ENCODE measurements at places on chromosomes 5 and 9.

- DNase-seq, result no peak
These were observed 294.2 kb upstream of the PTGER4 start for GRCh38 chr5:40385544-40385943.

DNA sequence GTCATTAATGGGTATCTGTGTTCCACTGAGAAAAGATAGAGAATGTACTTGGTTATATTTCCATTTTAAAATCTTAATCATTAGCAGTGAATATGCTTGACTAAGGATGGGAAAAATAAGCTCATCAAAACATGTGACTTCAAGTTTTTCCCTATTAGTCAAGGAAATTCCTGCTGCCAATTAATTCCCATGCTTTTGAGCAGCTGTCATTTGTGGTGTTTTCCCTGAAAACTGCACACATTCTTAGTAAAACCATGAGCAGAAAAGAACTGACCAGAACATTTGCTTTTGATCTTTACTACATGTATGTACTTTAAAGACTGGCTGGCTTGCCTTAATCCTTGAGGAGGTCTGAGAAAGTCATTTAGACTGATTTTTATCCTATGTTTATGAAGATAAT, 75.2 kb downstream of the AOPEP start:
- DNase-seq, result no peak

DNA sequence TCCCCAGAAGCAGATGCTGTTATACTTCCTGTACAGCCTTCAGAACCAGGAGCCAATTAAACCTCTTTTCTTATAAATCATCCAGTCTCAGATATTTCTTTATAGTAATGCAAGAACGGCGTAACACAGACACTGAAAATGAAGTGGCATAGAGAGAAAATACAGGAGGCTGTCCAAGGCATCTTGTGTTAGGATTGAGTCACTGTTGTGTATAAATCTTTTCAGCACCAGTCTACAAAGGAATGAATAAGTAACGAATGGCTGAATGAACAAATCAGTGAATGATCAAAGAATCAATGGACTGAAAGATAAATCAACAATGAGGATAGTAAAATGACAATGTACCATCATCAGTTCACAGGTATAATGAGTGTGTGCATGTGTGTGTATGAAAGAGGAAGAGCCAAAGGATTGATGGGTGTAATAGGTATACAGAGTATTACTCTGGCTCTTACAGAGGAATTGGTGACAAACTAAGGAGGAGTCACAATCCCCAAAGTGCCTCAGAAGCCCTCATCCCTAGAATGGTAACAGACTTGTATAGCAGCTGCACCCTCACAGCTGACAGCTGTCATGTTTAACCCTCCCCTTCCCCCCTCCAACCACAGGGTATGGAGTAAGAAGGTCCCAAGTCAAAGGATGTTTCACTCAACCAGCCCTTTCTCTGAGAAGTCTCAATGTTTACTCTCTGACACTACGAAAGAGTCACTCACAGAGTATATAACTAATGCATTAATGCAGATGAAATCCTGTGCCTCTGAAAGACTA, 29.8 kb upstream of the MIER3 start:
- no peak for DNase-seq

- DNase-seq, result no peak
These were observed 177.6 kb upstream of the ST8SIA4 start for GRCh38 chr5:101080462-101081240.

DNA sequence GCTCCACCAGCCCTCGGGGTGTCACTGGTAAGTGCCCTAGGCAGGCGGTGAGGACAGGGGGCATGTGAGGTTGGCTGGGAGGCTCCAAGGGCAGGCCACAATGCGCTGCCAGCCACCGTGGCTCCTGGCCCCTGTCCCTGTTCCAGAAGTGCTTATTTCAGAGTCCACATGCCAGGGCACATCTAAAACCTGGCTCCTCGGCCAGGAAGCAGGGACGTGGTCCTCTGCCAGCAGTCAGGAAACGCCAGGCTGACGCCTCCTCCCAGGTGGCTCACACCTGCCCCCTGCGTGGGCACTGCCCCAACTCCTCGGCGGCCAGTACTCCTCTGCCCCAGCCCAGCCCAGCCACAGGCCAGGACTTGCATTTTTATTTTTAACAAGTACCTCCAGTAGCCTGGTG, 68.5 kb downstream of the SECISBP2 start:
- DNase-seq, result no peak

DNA sequence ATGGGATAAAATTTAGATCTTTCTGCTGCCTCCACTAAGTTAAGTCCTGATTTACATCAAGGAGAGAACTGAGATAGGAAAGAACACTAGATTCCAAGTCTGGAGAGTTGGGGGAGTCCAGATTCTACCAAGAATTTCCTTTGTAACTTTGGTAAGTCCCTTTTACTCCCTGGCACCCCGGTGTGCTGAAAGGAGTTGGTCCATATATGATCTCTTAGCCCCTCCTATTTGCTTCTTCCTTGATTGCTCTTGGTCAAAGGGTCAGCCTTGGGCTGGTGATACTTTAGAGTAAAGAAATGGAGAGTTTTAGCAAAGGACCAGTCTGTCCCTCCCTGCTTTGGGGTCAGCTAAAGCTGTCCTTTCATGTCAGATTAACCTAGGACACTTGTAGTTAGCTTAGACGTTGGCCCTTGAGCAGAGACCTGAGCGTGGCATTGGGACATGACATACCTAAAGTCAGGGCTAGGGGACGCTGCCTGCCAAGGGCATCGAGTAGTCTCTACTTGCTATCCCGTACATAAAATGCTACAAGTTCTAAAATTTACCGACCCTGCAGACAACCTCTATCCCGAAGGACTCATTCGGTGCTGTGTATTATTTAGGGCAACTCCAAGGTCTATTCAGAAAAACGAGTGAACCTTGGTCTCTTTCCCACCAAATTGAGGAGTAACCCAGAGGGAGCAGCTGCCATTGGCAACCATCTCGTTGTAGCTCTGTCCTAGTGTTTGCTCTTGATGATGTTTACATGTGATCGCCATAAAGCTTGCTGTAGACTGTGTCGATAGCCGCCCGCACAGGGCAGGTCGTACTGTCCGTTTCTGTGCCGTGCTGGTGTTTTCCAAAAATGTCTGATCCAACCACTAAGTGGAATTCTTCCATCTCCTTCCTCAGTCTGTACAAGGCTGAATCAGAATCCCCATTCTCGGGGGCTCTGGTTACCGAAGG, 94.4 kb downstream of the PDE6A start:
- no peak for DNase-seq

GRCh38 chr9:93427655-93428379, 23.7 kb upstream of the FAM120A start:
- DNase-seq, result no peak

DNA sequence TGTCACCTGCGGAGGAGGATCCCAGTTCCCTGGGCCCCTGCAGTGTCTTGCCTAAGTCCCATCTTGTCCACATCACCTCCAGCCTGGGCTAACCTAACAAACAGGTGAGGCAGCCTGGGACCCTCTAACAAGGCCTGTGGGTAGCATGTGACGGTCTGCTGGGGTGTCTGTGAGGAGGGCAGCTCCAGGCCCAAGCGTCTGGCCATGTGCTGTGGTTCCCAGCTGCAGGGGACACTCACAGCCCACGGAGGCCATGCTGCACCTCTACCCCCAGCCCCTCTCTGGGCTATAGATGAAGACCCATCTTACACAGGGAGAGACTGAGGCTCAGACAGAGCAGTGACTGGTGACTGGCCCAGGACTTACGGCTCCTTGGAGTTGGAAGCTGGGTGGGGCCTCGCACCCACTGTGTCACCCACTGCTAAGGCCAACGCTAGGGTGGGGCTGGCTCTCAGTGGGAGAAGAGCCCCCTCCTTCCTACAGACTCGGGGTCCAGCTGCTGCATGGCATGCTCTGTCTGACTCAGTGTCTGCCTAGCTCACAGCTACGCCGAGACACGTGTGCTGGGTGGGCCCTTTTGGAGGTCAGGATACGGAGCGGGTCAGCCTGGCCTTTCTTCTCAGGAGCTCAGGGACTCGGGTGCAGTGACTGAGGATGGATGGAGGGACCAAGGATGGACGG, 40.8 kb upstream of the RNF130 start:
- no peak for DNase-seq

DNA sequence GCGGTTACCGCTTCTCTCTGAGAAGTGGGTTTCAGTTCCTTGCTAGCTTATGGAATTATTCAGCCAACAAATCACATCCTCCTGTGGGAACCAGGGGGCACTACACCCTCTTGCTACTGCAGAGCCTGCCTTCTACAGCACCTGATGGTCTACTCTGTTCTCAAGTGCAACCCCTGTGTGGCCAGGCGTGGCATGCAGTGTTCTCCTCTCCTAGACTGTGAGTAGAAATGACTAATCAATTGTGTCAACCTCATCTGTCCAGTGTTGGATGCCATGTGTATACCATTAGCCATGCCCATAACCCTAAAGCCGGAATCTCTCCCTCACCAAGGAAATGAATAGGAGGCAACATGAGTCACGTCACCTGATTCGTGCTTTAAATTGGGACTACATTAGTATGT, 117.2 kb upstream of the LIFR start:
- no peak for DNase-seq

GRCh38 chr5:140083120-140083519, 30.8 kb upstream of the PURA start:
- no peak for DNase-seq

GRCh38 chr5:124370601-124371000, 375.8 kb downstream of the ZNF608 start:
- DNase-seq, result no peak

DNA sequence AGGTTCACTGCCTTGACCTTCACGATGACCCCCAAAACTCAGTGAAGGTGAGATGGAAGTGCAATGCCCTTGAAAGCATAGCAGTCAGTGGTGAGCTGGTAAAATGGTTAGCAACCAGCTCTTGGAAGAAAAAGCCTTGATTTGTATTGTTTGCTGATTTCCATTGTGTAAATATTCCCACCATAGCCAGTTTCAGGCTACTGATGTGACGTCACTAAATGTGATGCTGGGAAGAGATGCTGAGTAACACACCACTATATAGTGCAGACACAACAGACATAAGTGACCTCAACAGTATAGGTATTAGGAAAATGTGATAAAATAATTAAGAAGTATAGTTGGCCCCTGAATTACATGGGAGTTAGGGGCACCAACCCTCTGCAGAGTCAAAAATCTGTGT, 31.1 kb downstream of the GZMK start:
- no peak for DNase-seq

DNA sequence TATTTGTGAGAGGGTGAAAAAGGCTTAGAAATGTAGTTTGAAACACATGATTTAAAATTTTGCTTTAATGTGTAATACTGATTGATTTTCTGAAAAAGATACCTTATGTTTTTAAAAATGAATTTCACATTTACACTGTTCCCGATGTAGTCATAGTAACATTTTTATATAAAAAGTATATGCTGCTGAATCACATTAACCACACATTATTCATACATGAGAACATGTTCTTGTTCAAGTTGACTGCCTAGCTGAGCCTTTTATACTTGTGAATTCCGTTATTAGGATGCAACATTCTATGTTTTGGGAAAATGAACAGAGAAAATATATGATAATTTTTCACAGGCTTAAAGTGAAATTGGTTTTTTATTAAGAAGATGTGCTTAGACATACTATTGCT, 461.1 kb upstream of the NUDT12 start:
- no peak for DNase-seq

DNA sequence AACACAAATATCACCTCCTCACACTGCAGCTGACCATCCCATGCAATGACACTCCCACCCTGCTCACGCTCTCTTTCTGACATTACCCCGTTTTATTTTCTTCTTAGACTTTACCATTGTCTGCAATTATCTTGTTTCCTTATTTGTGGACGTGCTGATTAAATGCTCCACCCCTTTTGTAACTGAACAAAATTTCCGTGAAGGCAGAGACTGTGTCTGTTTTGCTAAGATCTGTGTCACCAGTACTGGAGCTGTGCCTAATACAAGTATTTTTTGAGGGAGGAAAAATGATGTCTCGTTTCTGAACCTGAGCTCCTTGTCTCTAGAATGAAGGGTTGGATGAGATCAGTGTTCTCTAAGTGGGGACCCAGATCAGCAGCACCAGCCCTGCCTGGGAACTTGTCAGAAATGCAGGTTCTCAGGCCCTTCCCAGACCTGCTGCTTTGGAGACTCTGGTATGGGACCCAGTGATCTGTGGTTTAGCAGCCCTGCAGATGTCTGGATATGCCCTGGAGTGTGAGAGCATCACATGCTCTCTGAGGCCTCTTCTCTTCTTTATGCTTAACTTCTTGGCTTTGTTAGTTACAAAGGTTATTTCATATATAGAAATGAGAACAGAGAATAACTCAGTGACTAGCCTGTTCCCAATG, 181.7 kb upstream of the GAS1 start:
- no peak for DNase-seq

DNA sequence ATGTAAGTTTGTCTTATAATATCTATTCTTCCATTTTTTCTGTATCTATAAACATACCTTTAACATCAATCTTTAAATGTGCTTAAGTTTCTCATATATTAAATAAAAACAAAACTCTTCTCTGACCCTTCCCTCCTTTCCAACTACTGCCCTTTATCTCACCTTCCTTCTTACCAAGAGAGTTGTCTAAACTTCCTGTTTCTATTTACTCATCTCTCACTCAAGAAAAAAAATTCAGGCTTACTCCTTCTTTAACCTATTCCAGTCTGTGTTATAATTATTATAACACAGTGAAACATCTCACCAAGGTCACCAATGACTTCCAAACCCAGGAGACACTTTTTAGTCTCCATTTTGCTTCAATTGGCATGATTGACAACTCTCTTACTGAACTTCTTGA, 140.9 kb downstream of the CCDC171 start:
- no peak for DNase-seq

DNA sequence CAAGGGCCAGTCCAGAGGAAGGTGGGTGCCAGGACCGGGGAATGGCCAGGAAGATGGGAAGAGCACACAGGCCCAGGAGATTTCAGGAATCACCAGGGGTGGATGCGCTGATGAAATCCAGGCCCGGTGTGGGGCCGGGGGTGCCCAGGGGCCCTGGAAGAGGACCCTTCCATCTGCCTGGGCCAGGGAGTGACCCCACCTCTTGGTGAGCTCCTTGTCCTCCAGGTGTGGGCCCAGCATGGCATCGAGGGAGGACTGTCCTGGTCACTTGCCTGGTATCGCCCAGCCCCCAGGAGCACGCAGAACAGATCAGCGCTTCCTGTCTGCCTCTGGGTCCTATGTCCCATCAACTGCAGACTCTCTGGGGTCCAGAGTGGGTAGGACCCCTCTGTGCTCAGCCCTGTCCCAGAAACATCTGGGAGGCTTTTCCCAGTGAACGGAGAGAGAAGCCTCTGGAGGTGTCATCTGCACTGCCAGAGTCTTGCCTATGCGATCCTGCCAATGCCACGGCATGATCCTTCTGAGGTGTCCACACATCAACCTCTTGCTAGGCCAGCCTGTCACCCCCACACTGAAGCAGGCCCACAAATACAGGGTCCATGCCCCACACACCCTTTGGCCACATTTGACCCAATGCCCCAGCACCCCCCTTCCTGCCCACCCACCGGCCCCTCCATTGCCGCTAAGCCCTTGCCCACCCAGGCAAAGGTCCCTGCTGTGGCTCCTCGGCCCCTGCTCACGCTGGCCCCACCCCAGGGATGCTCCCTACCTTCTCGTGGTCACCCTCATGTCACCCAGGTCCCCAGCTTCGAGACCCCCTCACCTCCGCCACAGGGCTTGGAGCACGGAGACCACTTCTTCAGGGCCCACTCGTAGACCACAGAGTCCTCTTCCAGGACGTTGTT, 67.2 kb downstream of the ZNF354C start:
- DNase-seq, result no peak

GRCh38 chr5:15889001-15889400, 290.6 kb downstream of the MARCHF11 start:
- no peak for DNase-seq

GRCh38 chr9:20297646-20298084, 324.6 kb downstream of the MLLT3 start:
- no peak for DNase-seq
